ENCODE measurements at places on chromosomes 2 and 18.

- no peak for DNase-seq
Measured at GRCh38 chr2:130370490-130370889, 14.6 kb downstream of the PTPN18 start.

DNA sequence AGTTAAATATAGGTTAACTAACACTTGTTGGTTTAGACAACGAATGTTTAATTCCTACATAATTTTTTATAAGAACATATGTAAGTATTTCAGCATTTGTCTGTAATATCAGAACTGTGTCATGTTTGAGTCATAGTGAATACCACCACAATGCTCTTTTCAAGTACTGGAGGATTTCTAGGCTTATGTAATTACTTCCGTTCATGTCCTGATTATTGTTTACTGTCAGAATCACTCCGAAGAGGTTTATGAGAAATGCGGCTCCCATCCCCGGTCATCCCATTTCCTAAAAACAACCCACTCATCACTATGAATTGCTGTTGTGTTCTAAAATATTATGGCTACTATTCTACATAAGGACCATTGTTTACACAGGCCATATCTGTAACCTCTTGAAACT, 45.1 kb downstream of the CDH19 start:
- DNase-seq, result no peak

GRCh38 chr18:22822841-22823508, 110.2 kb upstream of the RBBP8 start:
- DNase-seq, result no peak

GRCh38 chr2:127034883-127035611, 71.9 kb downstream of the BIN1 start:
- DNase-seq, result no peak

- DNase-seq, result no peak
Measured at GRCh38 chr2:164903204-164903603, 52.1 kb downstream of the SLC38A11 start.

DNA sequence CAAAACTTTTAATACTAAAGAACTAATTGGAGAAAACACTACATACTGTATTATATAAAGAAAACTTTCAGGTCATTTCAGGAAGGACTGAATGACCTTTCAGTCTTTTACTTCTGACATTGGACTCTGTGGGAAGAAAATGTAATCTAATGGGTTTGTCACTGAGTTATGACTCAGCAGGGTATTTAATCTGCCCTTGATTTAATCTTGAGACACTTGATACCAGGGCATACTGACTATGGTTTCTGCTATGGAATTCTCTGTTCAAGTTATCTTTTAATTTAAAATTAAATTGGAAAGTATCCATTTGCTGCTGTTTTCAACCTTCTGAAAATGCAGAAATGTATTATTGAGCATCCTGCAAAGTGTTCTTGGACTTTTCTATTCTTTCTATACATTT, 354.2 kb upstream of the GALNT5 start:
- no peak for DNase-seq

GRCh38 chr2:222753251-222753824, 81.9 kb downstream of the MOGAT1 start:
- peak; percentile 55 for DNase-seq

GRCh38 chr2:234670806-234671205, 173.9 kb upstream of the ARL4C start:
- no peak for DNase-seq

- DNase-seq, result peak; percentile 73
Measured at GRCh38 chr18:49663899-49664890, 102.3 kb downstream of the LIPG start.

GRCh38 chr2:215884451-215885087, 128.8 kb downstream of the MREG start:
- no peak for DNase-seq

DNA sequence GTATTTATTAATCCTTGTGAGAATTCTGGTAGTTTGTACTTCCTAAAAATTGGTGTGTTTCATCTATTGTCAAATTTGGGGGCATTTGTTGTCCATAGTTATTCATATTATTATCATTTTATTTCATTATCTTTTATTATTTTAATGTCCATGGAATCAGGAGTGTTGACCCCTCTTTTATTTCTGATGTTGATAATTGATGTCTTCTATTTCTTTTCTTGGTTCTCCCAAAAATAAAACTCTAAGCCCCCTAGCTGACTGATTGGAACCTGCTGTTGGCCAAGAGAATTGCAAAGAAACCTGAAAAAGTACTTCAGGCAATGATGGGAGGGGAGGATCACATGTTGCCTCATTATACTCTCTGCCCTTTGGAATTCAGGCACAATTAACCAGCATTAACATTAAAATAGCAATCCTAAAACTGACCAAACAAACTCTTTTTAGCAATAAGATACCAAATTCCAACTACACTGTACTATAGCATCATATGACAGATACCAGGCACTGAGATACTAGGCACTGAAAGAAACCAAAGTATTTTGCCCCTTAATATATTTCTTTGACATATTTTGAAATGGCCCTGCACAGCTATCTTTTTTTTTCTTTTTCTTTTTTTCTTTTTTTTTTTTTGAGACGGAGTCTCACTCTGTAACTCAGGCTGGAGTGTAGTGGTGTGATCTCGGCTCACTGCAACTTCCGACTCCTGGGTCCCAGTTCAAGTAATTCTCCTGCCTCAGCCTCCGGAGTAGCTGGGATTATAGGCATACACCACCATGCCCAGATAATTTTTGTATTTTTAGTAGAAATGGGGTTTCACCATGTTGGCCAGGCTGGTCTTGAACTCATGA, 1097.2 kb upstream of the CNTNAP5 start:
- DNase-seq, result no peak

DNA sequence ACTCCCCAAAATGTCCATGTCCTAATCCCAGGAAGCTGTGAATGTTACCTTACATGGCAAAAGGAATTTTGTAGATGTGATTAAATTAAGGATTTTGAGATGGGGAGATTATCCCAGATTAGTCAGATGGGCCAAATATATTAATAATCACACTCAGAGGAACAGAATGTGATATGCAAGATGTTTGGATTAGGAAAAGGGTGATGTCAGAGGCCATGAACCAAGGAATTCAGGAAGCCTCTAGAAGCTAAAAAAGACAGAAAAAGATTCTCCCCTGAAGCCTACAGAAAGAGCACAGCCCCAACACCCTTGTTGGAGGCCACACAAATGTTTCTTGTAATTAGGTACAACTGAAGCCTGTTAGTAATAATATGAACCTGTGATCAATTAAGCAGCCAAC, 13.1 kb downstream of the TMEM131 start:
- DNase-seq, result no peak

DNA sequence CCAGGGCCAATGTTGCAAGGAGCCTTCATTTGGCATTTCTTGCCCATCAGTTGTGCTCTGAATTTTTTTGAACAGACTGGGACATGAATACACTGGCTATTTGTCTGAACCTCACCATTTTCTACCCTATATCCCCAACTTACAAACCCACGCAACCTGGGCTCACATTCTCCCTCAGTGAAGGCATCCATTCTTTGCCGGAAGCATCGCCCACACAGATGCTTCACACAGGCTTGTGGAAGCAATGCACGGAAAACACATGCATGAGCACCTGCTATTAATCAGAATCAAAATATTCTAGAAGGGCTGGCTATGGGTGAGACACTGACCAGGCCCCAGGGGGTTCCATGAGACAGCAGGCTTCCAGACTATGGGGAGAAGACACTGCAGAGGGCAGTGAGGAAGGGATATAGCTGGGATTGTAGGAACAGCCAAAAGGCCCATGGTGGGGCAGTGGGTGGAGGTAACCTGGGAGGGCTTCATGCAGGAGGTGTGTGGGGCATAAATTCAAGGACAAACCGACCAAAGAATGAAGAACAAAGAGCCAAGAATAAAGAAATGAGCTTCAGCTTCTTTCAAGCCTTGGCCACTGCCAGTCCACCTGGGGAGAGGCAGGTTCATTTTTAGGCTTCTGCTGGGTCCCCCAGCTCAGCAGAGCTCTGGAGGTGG, 261.5 kb downstream of the CELF4 start:
- DNase-seq, result no peak

GRCh38 chr2:239193401-239193811, 207.4 kb downstream of the HDAC4 start:
- no peak for DNase-seq

DNA sequence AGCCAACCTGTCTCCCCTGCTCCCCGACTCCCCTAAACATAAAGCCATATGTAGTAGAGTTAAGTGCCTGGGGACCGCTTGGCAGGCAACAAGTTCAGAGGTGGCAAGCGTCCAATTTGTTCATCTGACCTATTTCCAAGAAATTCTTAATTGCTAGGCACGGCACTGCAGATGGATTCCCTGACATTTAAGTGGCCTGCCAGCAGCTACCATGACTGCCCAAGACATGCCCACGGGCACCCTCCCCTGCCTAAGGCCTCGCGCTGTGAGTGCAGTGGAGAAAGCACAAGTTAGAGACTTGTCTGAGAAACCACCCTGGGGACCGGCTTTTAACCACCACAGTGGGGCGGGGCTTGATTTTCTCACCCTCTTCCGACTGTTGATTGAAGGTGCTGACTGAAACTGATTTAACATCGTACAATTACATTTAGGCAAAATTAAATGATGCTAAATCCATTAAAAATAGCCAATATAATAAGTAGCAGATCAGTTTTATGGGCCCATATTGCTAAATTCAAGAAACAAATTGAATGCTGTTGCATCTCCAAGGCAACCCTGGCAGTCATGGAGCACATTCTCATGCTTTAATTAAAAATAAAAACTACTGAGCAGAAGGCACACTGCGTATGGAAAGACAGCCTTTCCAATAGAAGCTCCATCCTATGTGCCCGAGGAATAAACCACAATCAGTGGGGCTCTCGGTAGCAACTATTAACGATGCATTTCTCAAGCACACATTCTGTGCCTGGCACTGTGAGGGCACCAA, 163.6 kb upstream of the ACAA2 start:
- DNase-seq, result no peak

- peak; percentile 28 for DNase-seq
Measured at GRCh38 chr2:177314194-177314593, 49.7 kb upstream of the NFE2L2 start.

DNA sequence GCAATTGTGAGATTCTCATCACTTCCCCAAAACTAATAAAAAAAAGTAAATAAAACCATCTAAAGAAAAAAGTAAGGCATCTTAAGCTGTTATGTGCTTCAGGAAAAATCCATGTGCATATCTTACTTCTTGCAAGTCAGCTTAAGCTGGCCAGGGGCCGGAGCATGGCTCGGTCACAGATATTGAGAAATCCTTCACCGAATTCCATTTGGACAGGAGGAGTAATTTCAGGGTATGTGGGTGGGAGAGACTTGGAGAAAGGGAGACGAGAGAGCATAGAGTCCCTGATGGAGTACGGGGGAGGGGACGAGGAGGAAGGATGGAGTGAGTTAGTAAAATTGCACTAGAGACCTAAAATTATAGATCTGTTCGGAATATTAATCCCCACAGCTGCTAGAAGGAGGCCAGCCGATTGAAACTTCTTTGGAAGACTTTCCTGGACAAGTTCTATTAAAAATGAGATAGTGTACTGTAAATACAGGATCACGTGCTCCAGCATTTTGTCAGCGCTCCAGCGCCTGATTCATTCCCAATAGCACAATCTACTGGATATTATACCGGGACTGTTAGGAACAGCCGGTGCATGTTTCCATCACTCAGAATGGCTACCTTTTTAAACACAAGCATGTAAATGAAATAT, 438.5 kb downstream of the ZNF516 start:
- no peak for DNase-seq

DNA sequence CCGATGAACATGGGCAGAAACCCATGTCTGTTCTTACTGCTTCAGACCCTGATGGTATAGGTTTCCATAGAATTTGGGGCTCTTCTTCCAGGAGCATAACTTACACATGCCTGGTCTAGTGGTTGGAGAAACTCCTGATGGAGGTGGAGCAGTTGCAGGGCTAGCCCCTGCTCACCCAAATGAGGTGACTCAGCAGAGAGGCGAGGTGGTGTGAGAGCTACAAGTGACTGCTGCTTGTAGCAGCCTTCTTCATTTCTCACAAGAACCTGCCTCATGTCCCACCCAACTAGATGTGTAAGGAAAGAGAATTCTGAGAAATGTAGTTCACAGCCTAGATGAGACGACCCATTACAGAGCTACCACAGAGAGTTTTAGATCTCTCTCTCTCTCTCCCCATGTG, 105.3 kb downstream of the ZNF407 start:
- DNase-seq, result no peak

DNA sequence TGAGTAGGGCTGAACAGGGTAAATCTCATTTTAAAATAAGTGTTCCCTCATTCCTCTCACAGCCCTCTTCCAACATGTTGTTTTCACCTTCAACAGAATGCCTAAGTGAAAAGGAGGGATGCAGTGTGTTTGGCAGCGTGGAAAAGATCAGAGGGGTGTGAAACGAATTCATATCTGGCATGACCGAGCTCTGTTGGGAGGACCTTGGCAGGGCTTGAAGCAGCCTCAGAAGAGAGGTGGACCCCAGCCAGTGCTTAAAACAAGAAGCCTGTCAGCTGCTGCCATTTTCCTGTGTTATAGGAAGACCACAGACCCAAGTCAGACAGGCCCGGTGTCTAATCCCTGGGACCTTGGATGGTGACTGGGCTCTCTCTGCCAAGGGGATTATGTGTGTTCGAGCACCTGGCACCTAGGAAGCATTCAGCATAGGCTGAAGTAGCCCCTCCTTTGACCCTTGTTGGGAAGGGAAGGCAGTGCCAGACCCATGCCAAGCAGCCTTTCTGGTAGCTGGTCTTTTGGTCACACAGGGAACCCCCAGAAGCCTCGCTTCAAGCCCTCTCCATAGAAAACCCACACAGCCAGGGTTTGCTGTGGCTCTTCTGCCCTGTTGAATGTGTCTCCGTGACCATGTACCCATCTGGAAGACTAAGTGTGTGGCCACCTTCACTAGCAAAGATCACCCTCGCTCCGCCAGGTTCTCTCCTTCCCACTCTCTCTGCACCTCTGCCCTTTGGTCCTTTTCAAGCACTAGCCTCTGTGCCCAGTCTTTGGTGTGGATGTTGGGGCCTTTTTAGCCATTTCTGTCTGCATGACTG, 87.5 kb upstream of the ST3GAL5 start:
- DNase-seq, result no peak

DNA sequence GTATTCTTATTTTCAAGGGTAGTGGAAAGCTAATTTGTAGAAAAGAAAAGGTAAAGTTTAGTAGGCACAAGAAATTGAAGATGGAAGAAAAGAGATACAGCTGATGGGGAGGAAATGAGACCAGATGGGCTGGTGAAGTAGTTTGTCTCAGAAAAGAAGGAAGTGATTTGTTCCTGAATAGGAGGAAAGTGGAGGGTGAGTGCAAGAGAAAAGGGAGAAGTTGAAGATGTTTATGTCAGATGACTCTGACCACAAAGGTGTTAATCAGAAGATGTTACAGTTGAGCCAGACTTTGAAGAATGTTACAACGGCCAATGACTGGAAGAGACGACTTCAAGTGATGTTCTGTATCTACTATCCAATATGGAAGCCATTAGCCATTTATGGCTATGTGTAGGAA, 21.2 kb downstream of the ZSCAN30 start:
- no peak for DNase-seq

- DNase-seq, result no peak
Measured at GRCh38 chr2:217822296-217823252, 180.2 kb downstream of the TNS1 start.
